ENCODE measurements at places on chromosomes 7 and 10.
A peak's percentile ranks its signal among the peaks of the same experiment; 100 is the strongest.

DNA sequence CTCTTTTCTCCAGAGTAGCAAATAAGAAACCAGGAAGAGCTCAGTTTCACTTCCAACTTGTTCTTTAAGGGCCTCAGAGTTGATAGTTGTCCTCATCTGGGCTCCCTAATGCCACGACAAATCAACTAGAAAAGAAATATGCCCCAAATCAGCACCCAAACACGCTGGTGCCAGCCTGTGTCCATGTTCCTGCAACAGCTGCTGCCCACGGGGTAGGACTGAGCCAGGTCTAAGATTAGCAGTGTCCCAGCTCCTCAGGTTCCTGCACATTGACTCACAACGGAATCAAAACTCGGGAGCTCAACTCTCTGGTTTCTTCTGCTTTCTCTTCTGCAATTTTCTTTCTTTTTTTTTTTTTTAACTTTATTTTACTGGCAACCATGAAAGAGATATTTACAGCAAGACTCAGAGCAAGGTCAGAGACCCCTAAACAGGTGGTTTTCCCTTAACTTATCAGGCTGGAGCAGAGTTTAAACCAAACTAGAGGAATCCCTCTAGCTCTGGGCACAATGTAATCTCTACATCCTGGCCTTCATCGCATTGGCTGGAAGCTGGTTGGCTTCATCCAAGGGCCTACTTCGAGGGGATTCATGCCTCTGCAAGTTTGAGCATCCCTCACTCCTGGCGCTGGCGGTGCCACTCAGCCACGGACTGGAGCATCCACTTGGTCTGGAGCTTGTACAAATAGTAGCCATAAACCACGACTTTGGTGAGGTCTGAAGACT lies 126.1 kb downstream of the PFKFB3 start:
- no peak for DNase-seq

GRCh38 chr10:51233337-51234100 lies 159.2 kb downstream of the PRKG1 start:
- no peak for DNase-seq

- no peak for DNase-seq
These were observed 31.9 kb downstream of the RSBN1L start for GRCh38 chr7:77727936-77728701.

DNA sequence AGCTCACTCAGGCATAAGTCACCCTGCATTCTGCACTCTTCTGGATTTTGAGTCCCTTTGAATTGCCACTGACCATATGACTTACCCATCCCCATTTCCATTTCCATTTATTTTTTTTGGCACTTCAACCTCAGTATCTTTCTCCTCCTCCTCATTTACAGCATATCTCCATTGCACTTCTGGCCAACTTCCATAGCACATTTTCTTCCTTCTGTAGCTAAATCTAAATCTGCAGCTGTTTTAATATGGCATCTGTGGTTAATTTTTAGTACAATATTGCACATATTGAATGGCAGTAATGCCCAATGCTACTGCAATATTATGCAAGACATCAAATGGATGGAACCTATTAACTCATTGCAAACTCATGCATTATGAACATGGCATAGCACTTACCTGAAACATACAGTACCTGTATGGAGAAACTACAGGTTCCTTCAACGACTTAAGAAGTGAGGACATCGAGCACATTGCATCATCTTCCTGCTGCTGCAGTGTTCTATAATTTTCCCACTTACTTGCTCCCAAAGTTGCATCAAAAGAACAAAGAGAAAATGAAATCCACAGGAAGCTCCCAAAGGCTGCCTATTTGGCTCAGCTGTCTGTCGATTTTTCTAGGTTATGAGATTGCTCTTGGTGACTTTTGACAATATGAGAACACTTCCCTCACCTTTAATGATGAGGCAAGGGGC lies 55.7 kb downstream of the LRRTM3 start:
- no peak for DNase-seq

DNA sequence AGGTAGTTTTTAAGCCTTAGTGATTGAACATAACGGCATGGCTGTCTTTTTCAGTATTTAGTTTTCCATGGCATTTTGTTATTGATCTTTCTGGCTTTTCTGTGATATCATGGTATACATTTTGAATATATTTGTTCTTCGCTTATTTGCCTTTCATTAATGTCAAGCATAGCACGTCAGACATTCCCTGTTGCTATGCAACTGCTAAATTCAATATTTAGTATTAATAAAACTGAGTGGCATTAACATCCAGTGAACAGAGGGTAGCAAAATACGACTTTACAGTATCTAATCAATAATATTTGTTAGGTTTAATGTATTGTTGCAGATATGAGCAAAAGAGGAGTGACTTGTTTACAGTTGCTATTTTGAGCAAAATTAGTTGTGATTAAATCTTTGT lies 72.5 kb downstream of the LCOR start:
- no peak for DNase-seq

GRCh38 chr10:114334301-114334700 lies 70.0 kb downstream of the AFAP1L2 start:
- DNase-seq = no peak

- DNase-seq = no peak
These were observed 273.6 kb downstream of the DYNC1I1 start for GRCh38 chr7:96045919-96046318.

DNA sequence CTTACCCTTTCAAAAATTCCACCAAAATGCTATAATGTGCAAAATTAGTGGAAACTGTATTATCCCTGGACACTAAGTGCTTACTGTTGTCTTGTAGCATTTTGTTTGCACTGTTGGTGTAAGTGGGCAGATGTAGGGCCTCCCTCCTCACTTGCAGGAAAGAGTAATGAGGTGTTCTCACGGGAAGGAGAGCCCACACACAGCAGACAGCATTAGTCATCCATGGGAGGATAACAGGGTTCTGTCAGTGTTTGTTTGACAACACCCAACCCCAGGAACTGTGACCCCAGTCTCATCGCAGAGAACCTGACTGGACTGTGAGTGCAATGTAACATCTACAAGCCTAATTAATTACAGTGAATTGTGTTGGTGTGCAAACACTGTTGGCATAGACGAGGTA lies 58.7 kb upstream of the VSTM2A start:
- DNase-seq = no peak

DNA sequence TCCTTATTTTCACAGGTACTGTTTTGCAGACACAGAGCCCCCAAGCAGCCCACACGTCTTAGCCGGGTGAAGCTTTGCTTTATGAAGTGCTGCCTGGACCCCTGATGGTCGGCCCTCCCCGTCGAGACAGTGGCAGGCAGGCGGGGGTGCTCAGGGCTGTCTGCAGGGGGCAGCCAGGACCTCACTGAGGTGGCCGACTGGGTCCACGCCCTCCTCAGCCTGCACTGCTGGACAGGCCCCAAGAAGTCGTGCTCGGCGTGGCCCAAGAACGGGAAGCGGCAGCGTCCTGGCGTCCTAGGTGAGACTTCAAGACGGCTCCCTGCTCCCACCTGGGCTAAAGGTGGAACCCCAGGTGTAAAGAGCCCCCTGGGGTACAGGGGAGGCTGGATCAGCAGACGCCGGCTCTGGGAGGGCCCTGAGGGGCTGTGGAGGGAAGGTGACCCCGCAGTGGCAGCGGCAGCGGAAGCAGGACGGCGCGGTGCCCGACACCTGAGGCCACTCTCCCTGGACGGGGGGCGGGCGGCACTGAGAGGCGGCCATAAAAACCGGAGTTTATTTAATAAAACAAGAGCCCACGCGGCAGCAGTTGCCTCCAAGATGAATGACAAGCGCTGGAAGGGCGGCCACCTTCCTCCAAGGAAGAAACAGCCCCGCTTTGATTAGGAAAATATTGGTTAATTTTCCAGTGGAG lies 179.4 kb downstream of the ELFN1 start:
- DNase-seq = no peak

- no peak for DNase-seq
These were observed 212.7 kb upstream of the FAM3C start for GRCh38 chr7:121608785-121609184.

- no peak for DNase-seq
These were observed 90.4 kb upstream of the KCNIP2 start for GRCh38 chr10:101933976-101934375.

GRCh38 chr7:44045226-44046014 lies 918 bp downstream of the DBNL start:
- no peak for DNase-seq

GRCh38 chr7:77734659-77735421 lies 38.6 kb downstream of the RSBN1L start:
- no peak for DNase-seq

DNA sequence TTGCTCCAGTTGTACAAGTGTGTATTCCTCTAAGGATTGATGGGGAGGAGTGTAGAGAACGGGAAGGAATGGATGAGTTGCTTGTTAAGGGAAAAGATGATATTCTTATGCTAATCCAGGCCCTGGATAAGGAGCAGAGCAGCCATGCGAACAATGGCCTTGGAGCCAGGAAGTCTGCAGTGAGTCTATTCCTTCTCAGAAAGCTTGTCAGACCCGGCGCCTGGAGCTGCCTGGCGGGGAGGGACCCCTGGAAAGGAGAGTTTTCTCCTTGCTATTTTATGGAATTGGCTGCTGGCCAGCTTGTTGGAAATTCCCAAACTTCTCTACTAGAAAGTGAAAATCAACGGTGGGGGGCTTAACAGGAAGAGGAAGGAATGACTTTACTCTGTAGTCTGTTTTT lies 89.1 kb downstream of the MMRN2 start:
- DNase-seq = no peak

GRCh38 chr10:30813872-30814481 lies 184.4 kb upstream of the LYZL2 start:
- DNase-seq = no peak

DNA sequence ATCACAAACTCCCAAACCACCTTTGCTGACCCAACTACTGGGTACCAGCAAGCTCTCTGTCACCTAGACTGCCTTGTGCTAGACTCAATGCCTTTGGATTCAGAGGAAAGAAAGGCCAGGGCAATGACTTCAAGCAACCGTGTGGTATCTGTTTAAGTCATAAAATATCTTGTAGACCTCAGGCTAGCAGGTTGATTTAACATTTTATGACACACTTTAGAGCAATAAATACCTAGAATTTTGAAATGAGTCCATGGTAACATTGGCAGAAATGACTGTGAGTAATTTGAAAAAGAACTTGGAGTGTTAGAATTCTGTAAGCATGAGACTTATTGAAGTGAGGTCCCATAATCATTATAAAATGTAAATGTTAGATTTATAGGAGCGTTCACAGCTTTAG lies 87.2 kb downstream of the TWIST1 start:
- DNase-seq = no peak

DNA sequence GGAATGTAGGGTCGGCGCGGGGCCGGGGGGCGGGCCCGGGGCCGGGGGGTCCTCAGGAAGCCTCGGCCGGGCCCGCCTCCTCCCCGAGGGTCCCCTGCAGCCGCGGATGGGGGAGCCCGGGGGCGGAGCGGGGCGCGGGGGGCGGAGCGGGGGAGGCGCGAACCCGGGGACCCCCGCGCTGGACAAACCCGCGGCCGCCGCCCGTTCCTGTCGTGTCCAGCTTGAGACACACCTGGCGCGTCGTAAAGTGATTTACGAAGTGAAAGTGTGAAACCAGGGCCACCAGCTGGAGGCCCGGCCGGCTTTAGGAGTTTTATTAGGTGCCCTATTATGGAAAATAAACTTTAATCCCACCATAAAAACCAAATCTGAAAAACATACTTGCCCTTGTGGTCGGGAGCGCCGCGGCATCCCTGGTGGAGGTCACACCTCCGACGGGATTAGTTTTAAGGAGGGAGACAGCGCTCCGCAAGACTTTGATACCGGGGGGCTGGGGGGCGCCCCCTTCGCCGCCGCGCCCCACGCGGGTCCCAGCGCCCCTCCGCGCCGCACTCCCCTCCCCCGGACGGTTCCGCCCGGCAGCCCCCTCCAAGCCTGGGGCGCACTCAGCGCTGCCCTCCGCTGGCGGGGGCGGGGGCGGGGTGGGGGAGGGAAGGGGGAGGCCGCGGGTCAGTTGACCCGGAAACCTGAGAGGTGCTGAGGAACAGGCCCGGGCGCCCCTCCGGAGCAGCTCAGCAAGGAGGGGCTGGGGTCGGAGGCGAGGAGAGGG lies 10.3 kb downstream of the MNX1 start:
- DNase-seq = no peak

GRCh38 chr10:27391916-27392315 lies 112.2 kb upstream of the RAB18 start:
- no peak for DNase-seq

DNA sequence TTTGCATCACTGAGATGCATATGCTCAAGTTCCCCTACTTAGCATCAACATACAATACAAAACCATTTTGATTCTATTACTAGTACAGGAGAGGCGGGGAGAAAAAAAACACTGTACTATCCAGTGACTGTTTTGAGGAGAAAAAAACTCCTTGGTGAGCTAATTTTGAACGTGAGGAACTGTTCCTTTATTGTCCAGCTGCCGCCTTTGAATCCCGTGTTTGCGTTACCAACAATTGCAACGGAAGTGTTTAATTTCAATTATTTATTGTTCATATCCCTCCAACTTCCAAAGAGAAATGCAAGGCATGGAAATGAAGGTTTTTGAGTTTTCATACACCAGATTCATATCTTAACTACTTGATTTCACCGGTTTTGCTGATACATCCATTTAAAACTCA lies 66.4 kb upstream of the ARHGAP21 start:
- DNase-seq = no peak

GRCh38 chr7:134755422-134756022 lies 23.9 kb upstream of the CALD1 start:
- DNase-seq = peak; percentile 45

GRCh38 chr10:71454347-71454746 lies 57.6 kb downstream of the CDH23 start:
- no peak for DNase-seq

DNA sequence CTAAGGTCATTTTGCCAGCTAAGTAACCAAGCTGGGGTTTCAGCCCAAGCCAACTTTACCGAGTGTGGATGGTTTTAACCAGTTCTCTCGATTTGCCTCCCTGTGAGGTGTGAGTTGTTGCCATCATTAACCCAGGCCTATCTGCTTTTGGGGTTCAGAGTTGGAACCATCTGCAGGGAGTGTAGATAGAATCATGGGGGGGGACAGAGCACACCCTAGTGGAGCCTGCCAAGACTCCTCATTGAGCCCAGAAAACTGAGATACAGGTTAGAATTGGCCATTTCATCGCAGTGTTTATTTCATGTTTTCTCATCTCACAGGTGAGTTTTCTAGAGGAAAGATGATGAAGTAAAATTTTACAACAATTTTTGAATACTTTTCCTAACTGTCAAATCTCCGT lies 133.6 kb downstream of the SDK1 start:
- no peak for DNase-seq

DNA sequence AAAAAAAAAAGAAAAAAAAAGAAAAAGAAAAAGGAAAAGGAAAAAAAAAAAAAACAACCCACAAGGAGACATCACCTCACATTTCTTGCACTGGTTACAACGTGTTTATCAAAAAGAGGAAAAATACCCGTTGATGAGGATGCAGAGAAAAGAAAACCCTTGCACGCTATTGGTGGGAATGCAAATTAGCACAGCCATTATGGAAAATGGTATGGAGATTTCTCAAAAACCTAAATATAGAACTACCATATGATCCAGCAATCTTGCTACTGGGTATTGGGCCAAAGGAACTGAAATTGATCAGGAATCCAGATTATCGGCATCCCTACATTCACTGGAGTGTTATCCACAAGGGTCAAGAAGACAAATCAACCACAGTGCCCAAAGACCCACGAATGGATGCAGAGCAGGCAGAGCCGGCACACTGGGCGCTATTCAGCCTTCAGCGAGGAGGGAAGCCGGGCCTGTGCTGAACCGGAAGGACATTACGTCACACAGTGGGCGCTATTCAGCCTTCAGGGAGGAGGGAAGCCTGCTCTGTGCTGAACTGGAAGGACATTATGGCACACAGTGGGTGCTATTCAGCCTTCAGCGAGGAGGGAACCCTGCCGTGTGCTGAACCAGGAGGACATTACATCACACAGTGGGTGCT lies 258.7 kb downstream of the ZMYND11 start:
- DNase-seq = no peak

GRCh38 chr10:88791924-88792323 lies 10.6 kb upstream of the LIPM start:
- DNase-seq = no peak

All from activated CD4-positive, alpha-beta T cell treated with anti-CD3 and anti-CD28 coated beads, Interleukin-2, Interleukin-4, amounts not matched to agents 100 ng/mL and 50 ng/mL, durations not matched to agents 16 hours and 8 hours (primary cell).